ENCODE measurements at places on chromosomes 12 and 14.

- no peak for DNase-seq
These were observed 1.9 kb downstream of the LRRK2 start for GRCh38 chr12:40226705-40227104.

GRCh38 chr14:75715926-75716780 is 55.1 kb downstream of the TTLL5 start:
- DNase-seq: no peak

GRCh38 chr12:95204141-95204866 is 13.0 kb downstream of the FGD6 start:
- no peak for DNase-seq

DNA sequence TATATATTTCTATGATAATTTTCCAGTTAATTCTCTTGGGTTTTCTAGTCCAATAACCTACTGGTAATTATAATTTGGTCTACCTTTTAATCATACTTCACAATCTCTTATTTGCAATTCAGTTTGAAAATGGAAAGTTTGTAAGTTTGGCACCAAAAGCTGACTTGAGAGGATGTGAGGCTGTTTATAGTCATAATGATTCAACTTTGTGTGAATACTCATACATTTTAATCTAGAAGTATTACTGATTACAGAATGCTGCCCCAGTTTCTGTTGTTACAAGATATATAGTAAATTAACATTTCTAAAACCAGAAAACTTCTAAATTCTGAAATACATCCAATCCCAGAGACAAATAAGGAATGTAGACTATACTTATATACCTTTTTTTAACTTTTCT is 158.2 kb downstream of the SLC38A4 start:
- no peak for DNase-seq

DNA sequence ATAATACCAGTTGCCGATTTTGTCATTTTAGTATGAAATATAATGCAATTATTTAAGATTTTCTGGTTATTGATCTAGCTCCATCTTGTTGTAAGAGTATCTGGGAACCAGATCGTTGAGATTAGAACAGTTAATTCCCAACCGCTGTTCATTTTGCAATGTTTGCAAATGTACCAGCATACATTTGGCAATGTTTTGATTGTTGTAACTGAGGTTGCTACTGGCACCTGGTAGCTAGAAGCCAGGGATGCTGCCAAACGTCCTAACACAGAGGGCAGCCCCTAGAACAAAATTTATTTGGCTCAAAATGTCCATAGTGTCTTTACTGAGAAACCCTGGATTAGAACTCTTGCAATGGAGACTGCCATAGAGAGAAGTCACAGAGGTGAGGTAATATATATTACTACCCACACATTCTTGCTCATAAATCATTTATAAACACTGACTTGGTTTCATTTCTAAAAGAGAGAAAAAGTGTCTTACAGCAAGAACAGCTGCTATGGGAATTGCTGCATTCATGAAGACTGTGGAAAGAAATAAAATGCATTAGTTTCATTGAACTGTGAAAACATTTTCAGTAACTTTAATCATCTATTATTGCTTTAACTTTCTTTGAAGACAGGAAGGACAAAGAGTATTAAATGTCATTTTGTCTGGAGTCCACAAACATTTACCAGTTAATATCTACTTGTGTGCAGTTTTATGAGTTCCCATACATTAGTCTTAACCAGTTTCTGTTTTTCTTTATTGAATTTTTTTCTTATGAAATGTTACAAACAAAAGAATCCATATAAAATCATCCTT is 46.2 kb downstream of the ABCC9 start:
- DNase-seq: no peak

- DNase-seq: no peak
These were observed 24.2 kb upstream of the LRRC9 start for GRCh38 chr14:59895721-59896120.

- no peak for DNase-seq
These were observed 216.5 kb downstream of the PHLDA1 start for GRCh38 chr12:75814851-75815754.

DNA sequence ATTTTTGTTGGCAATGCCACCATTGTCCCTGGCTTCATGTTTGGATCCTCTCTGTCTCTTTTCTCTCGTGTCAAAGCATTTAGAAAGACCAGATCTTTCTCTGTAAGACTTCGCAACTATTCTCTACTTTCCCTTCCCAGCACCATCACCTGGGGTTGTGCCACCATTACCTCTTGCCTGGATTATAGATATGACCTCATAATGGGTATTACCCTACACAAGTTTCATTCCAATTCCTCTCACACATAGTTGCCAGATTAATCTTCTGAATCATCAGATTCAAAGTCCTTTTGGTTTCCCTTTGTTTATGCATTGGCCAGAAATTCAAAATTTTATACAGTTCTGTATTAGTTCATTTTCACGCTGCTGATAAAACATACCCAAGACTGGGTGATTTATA is 27.2 kb upstream of the DHRS2 start:
- DNase-seq: no peak

GRCh38 chr12:42732908-42733411 is 143.4 kb upstream of the PRICKLE1 start:
- DNase-seq: no peak

GRCh38 chr12:46430340-46430948 is 57.9 kb upstream of the SLC38A2 start:
- no peak for DNase-seq

DNA sequence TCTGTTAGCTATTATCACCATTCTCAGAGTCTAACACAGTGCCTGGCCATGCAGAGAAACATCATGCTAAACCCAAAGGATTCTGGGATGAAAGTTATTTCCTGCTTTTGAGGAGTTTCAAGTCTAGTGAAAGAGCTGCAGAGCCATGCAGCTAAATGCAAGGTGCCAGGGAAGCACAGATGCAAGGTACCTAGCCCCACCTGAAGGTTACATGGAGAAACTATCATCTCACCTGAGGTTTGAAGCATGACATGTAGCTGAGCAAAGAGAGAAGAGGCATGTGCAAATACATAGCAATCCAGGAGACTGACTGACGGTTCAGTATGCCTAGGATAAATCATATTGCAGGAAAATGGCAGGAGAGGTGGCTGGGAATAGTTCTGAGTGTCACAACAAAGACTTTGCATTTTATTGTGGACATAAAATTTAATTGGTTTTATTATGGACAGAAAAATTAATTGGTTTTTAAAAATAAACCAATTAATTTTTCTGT is 170.4 kb downstream of the PRKD1 start:
- no peak for DNase-seq

DNA sequence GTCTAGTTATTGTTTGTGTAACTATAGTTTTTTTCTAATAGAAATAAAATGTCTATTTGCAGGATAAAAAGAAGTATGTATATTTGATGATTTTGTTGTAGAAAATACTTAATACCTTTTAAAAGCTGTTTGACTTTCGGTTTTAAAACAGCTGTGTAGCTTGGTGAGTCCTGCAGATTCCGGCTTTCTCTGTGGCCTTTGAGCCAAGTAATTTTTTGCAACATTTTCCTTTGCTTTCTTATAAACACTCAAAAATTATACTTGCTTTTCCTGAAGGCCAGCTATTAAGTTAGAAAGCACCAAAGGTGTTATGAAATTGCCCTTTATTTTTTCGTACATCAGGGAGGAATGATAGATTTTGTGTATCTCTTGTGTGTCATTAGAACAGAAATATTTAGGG is 63.6 kb downstream of the CRADD start:
- no peak for DNase-seq

GRCh38 chr12:122411537-122411936 is 10.9 kb downstream of the CLIP1 start:
- DNase-seq: no peak

DNA sequence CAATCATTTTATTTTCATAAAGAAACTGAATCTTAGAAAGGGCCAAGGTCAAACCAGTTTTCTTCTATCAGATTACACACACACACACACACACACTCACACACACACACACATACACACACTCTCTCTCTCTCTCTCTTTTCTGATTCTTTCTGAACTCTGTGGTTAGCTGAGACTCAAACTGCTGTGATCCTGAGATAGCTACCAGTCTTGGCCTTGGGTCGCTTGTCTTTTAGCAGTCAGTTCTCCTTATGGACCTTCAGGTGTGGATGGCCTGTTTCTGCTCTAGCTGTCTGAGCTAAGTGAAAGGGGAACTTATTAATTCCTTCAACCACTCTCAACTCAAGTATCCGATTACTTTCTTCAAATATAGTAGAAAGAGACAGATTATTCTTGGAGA is 145.1 kb downstream of the GRIP1 start:
- DNase-seq: no peak

DNA sequence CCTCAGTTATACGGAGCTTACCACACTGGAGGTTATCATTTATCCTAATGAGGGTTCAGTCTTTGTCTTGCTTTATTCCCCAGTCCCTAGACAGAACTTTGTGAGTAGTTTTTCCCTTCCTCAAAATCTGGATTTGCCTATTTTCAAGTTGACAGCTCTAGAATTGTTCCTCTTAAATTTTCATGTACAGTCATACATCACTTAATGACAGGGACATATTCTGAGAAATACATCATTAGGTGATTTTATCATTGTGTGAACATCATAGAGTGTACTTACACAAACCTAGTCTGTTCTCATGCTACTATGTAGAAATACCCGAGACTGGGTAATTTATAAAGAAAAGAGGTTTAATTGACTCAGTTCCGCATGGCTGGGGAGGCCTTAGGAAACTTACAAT is 3.1 kb downstream of the PRKAB1 start:
- no peak for DNase-seq

DNA sequence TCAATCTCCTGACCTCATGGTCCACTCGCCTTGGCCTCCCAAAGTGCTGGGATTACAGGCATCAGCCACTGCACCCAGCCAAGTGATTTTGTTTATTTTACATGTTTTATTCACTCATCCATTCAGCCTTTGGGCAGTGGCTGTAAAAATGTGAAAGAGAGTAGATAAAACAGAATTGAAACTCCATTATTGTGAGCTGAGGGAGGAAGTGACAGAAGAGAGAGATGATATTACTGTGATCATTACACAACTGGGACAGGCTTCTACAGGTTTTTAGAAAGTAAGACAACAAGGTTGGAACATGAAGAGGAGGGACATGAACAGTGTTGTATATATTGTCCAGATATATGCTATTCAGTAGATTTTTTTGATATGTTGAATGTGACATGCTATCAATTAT is 25.0 kb downstream of the CREBL2 start:
- DNase-seq: no peak

- no peak for DNase-seq
These were observed 16.4 kb upstream of the LMO3 start for GRCh38 chr12:16622338-16622737.

- no peak for DNase-seq
These were observed 15.7 kb upstream of the SLC10A1 start for GRCh38 chr14:69812711-69813110.

- DNase-seq: peak; percentile 39
These were observed at the start of gene TMEM229B for GRCh38 chr14:67487937-67488893. Gene TMEM229B, minus strand, starts transcription at chr14:67488721. Its CDS starts 14,798 bp downstream, at chr14:67473923.

DNA sequence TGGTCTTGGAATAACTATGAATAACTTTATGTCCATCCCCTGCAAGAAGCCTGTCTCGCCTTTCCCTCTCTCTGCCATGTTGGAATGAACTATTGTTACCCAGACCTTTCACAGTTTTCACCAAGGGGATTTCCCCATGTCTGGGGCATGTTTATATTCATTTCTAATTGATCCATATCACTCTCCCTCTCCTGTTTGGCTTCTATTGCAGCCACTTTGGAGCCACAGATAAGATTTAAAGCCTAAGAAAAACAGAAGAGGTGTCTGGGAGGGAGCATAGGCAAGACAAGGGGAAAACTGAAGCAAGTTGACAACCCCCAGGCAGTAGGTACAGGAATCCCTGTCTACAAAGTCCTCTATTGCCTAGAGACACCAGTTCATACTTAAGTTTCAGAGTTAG is 41.0 kb upstream of the FOXJ2 start:
- DNase-seq: no peak

DNA sequence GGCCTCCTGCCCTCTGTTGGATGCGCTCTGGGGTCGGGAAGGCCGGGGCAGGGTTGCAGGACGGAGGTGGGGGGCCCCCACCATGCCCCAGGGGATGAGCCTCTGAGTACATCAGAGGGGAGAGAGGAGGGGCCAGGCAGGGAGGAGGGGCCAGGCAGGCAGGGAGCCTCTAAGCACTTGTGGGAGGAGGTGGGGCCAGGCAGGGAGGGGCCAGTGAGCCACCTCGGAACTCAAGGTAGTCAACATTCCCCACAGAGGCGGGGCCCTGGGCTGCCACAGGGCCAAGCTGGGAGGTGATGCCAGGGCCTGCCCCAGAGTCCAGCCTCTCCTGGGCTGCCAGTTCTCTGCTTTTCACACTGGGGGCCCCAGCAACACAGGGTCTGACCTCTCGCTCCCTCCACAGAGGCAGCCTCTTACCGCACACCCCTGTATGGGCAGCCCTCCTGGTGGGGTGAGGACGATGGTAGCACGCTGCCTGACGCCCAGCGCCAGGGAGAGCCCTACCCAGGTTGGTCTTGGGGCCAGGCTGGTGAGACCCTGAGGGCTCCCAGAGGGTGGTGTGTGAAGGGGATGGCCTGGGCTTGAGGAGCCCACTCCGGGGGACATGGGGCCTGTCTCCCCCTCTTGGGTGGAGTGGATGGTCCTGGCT is 17.4 kb downstream of the CEP170B start:
- no peak for DNase-seq

- no peak for DNase-seq
These were observed 82.4 kb downstream of the ITPK1 start for GRCh38 chr14:93033084-93033982.

GRCh38 chr14:92093320-92093719 is 13.1 kb downstream of the ATXN3 start:
- no peak for DNase-seq

- no peak for DNase-seq
These were observed 34.5 kb upstream of the PLEK2 start for GRCh38 chr14:67446371-67447032.

DNA sequence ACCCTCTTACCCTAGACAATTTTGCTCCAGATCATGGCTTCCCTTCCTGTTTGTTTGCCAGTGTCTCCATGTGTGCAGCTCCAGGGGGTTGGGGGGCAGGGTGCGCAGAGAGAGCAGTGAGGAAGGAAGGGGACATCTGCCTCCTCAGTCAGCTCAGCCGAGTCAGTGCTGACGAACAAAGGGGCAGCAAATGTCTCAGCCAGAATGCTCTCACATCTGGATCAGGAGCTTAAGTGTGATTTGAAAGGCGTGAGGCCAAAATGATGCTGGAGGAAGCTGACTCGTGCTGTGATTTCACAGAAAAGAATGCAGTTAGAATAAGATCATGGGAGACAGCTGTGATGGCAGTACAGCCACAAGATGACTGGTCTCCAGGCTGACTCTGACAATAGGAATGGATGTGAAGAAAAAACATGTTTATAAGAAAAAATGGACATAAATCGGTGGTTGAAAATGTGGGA is 27.1 kb upstream of the CDK17 start:
- DNase-seq: no peak

DNA sequence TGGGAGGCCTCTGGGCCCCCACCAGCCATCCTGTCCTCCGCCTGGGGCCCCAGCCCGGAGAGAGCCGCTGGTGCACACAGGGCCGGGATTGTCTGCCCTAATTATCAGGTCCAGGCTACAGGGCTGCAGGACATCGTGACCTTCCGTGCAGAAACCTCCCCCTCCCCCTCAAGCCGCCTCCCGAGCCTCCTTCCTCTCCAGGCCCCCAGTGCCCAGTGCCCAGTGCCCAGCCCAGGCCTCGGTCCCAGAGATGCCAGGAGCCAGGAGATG is 729 bp upstream of the GAPDH start:
- DNase-seq: no peak
